ENCODE measurements at places on chromosomes 4 and X.

DNA sequence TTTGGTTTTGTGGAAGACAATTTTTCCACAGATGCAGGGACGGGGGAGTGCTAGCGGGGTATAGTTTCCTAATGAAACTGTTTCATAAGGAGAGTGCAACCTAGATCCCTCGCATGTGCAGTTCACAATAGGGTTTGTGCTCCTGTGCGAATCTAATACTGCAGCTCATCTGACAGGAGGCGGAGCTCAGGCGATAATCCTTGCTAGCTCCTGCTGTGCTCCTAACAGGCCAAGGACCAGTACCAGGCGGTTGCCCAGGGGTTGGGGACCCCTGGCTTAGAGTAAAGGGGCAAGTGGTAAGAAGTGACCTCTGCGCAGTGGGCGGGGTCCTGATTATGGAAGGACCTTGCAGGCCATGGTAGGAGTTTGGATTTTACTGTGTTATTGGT is 3.8 kb downstream of the SCML1 start:
- no peak for DNase-seq

DNA sequence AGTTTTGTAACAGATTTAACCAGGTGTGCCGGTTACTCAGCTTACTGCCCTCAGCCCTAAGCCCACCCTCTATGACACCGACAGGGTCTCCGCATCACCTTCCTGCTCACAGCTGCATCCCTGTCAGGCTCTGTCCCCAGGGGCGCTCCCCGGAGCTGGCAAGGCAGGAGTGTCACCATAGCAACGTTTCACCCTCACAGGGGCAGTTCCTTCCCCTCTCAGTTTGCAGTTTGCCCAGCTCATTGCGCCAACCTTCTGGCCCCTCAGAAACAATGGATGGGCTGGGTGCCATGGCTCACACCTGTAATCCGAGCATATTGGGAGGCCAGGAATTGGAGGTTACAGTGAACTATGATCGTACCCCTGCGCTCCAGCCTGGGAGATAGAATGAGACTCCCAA is 42.6 kb downstream of the RGS12 start:
- no peak for DNase-seq

GRCh38 chrX:140521393-140521792 is 16.5 kb upstream of the SOX3 start:
- DNase-seq: no peak

DNA sequence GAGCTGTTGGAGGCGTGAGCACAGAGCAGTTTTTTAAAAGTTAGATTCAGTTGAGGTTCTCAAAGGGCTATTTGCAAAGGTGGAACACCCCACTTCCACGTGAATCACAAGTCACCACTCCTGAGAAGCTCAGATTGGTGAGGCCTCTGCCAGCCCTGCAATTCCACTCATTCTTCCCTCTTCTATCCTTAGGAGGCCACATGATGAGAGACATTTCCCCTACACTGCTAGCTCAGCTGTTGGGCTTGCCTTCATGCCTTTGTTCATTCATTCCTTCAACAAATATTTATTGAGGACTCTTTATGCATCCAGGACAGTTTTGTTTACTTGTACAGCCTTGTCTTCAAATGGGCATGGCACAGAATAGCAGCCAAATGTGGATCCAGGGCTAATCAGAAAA is 3.7 kb downstream of the SRPX2 start:
- no peak for DNase-seq

GRCh38 chr4:2743518-2744445 is 12.4 kb downstream of the TNIP2 start:
- no peak for DNase-seq

DNA sequence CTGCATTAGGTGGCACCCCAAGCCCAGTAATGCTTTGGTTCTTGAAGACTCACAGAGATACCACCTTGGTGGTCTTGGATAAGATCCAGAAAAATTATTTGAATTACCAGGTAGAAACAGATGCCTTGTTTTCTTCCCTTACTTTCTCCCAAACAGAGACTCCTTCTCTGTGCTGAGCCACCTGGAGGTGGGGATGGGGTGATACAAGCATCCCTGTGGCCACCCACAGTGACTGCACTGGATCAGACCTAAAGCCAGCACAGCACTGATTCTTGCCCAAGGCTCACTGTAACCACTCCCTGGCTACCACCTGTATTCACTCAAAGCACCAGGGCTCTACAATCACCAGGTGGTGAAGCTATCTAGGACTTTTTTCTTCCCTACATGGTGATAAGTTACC is 156.8 kb downstream of the TEX13A start:
- DNase-seq: no peak

DNA sequence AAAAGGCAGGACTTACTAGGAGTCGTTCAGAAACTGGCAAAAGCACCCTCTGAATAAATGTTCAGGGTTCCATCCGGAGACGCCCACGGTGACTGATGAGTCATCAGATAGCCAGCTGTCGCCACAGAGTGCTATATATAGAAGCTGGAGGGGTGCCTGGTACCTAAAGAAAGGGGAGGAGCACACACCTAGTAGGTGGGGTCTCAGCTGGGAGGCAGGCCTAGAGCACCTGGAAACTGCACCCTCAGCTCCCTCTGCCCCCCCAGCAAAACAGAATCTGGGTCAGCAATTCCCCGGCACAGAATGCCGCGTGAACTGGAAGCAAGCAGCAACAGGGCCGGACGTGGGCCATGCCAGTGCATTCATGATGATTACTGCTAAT is 242.0 kb downstream of the BCOR start:
- DNase-seq: peak; percentile 25

All from hematopoietic multipotent progenitor cell treated with erythropoietin and hydrocortisone succinate and interleukin-3 and kit ligand, for 15 days (in vitro differentiated cells).